ENCODE measurements at places on chromosomes 16 and 17.

GRCh38 chr17:5775098-5775497 lies 190.8 kb upstream of the NLRP1 start:
- no peak for DNase-seq

DNA sequence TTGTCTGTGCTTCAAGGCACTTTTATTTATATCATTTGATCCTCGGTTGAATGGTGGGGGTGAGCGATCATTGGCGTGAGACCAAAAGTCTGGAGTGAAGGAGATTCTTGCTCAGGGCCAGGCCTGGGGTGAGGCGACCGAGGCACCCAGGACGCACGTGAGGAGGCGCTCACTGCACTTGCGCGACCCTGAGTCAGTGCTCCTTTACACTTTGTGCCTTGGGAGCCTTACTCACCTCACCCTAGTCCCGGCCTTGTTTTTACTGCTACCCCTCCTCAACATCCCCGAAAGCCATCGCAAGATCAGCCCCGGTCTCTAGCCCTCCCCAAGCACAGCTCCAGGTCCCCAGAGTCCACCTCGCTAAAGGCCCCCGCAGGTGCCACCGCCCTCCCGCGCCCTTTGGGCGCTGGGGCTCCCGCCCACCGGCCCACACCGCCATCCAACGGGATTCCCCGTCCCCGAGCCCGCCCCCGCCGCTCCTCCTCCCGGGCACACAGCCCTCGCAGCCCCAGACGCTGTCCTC lies 496 bp downstream of the EZH1 start:
- DNase-seq = peak; percentile 69

DNA sequence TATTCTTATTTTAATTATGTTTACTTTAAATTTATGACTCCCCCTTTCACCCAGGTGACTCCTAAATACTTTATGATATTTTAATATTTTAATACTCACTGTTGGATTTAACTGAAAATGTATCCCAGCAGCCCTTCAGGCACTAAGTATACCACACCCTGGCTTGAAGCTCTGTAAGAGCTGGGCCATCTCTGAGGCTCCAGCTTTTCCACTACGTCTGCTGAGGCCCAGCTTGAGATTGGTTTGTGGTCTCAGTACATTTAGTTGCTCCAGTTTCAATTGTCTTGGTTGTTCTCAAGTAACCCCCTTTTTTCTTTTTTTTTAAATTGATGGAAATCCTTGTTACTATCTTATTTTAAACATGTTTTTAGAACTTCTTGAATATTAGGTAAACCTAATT lies 27.0 kb upstream of the CAPNS2 start:
- no peak for DNase-seq

DNA sequence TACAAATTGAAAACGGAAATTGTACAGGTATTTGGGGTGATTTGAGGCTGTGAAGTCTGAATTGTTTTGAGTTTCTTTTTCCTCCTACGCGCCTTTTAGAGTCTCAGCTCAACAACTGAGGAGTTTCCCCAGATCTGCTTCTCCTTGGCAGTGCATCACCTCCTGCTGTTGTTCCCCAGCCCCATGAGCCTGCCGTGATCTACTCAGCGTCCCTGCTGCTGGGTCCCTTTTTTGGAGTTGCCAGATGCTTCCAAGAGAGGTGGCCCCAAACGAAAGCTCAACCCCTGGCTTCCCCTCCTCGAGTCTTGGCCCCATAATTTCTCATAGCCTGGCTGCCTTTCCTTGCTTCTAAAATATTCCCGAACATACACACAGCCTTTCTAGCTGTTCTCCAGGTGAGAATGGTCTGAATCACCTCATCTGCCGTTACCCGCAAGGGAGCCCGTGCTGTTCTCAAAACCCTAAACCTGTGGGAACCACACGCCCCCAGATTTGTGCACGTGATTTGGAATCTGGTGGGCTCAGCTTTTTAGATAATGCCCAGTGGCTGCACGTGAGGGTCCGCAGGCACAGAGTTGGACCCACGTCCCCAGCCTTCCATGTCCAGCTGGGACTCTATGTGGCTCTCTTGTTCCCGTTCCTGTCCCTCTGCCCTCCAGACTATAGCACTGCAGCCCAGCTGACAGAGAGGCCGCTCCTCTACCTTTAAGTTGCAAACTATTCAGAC lies 179.1 kb upstream of the CHMP6 start:
- peak; percentile 14 for DNase-seq

GRCh38 chr17:78659546-78659945 lies 82.3 kb upstream of the DNAH17 start:
- no peak for DNase-seq

DNA sequence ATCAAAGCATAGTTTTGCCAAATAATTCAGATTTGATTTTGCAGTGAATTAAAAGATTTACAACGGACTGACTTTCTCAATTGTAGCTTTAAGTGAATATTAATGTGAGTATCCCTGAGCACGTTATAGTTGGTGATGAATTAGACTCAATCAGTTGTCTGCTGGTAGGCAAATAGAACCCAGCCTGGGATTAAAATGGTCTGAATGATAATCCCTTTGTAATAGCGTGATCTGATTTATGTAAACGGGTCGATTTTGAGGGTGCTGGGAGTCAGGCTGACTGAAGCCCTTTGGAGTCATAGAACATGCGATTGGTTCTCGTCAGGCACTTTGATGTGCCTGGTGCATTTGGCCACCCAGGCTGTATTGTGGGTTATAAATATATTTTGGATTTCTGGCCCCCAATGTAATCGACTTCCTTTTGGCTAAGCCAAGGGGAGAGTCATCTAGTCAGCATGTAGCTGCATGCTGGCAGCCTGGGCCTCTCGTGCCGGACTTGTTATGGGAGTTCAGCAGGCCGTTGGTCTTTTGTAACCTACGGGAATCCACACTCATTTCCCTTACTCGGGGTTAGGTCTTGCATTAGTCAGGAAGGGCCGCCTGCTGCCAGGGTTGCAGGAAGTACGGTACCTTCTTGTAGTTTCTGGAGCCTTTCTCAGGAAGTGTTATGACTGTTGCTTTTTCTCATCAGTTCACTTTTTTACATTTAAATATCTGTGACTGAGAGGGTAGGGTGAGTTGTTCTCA lies 5.4 kb downstream of the PGS1 start:
- DNase-seq = peak; percentile 44

- no peak for DNase-seq
These were observed 8.1 kb upstream of the TMEM100 start for GRCh38 chr17:55730808-55731207.

DNA sequence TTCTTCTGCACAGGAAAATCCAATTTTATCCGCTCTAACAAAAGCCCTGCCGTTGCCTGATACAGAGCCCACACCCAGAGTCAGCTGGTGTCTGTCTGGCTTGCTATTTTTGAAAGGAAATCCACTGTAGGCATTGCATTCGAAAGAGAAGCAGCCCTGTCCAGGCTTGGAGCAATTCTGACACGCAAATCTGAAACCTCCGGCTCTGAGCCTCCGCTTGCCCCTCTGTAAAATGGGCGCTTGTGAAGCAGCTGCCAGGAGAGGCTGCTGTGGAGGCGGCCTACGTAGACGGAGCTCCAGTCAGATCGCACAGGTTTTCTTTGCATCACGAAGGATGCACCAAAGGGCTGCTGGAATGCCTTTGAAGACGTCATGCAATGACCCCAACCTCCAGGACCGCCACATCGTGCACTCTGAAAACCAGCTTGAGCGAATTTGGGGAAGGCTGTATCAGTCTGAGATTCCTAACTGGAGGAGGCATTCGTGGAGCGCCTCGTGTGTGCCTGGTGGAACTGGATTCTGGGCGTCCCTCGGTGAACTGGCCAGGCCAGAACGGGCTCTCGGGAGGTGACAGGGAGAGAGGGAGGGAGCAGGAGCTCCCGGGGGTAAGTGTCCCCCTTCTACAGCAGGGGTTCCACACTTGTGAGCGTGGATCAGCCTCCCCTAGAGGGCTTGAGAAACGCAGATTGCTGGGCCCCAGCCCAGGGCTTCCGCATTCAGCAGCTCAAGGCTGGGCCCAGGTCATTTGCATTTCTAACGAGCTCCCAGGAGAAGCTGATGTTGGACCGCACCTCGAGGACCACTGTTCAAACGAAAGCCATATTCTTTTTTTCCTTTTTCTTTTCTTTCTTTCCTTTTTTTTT lies 215.5 kb downstream of the MRTFB start:
- peak; percentile 55 for DNase-seq

DNA sequence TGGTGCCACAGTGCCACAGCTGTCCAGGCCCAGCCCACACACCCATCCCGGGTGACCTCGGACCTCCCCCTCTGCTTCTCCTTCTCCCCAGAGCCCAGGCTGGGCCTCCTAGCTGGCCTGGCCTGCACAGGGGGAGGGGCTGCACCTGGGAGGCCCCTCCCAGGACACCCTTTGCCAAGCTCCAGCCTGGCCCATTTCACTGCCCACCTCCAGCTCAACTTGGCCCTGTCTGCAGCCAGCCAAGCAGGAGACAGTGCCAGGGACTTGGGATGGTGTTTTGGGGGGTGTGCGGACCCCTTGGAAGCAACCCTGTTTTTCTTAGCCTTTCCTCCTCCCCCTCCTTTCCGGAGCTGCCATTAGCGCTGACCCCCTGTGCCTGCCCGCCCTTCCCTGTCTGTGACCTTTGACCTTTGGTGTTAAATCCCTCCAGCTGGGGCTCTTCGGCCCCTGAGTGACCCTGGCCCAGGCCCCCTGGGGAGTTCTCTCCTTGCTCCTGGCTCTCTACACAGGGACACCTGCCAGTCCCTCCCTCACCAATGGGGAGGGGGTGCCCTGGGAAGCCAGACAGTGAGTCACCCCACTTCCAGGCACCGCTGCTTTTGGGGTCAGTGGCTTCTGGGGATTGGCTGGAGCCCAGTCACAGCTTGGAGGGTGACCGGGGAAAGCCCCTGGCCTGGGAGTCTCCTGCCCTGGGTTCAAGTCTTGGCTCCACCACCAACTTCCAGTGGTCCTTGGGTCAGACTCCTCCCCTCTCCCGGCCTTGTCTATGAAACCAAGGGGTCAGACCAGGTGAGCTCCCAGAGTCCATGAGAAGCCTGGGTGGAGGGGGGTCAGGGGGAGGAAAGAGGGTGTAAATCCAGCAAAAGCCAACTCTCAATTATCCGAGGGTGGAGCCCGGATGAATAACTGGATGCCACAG lies 1.9 kb downstream of the GLIS2 start:
- no peak for DNase-seq

GRCh38 chr16:80404847-80405246 lies 135.9 kb upstream of the DYNLRB2 start:
- no peak for DNase-seq

DNA sequence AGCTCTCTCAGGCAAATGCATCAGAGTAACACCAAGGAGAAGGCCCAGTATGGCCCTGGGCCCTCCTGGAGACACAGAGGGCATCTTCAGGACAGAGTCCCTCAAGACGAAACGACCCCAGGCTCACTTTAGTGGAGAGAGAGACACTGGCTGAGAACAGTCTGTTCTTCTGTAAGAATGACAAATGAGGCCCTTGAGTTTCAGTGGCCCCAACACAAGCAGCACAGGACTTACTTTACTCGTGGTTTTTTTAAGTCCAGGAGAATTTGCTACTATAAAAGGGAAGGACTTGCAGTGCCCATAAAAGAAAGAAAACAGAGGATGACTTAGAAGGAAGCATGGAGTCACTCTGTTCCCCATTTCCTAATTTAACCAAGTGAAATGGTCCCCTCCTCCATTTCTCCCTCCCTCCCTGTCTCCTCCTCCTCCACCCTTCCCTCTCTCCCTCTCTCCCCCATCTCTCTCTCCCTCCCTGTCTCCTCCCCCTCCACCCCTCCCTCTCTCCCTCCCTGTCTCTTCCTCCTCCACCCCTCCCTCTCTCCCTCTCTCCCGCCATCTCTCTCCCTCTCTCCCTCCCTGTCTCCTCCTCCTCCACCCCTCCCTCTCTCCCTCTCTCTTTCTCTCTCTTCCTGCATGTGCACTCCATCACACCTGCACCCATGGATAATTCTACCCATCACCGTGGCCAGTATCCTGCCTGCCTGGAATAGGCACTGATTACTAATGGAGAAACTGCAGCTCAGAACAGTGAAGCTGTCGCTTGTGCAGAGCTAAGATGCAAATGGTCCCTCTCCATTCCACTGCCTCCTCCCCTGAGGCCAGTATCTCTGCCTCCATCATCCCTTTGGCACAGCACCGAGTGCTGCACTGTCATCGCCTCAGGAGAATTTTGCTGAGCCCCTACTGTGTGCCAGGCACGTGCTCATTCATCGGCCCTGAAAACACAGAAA lies 47.3 kb upstream of the RBFOX3 start:
- no peak for DNase-seq

DNA sequence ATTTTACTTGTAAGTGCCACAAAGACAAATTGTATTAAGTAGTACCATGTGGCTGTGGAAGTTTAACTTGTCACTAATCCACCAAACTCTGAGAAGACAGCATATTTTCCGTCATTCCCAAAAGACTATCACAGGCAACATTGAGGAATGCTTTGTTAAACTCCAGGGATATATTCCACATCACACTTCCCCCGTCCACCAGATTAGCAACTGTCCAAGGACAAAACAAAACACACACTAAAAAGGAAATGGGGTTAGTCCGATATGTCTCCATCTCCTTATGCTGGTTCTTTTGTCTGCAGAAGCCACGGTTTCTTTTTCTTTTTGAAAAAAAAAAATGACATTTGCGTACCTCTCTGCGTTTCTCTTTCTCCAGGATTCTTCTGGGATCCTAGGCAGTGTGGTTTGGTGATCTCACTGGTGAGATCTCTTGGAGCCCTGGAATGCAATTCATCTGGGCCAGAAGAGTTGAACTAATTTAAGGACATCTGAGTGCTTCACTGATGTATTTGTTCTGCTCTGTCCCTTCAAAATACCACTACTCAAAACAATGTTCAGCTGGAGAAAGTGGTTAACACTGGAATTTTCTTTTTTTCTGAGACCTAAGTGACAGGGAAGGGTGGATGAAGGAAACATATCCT lies 40.6 kb downstream of the PRKCB start:
- DNase-seq = no peak

DNA sequence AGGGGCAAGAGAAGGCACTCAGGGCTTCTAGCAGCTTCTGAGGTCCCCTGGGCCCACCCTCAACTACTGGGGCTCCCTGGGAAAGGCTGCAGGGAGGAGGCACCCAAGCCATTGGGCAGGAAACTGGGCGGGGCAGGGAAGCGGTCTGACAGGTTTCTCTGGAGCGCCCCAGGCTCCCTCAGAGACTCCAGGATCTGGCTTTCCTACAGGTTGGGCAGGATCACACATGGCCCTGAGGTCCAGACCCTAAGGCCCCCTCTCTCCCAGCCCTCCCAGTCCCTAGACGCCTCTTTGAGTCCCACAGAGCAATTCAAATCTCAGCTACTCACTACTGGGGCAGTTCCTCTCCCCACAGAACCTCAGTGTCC lies 14.3 kb downstream of the JUP start:
- DNase-seq = no peak

- no peak for DNase-seq
These were observed 79.5 kb downstream of the GNAO1 start for GRCh38 chr16:56270828-56271227.
